ENCODE measurements at places on chromosomes 12 and 14.
A peak's percentile ranks its signal among the peaks of the same experiment; 100 is the strongest.

- no peak for DNase-seq
Observed at GRCh38 chr12:116707751-116708150, 30.1 kb downstream of the SPRING1 start.

- no peak for DNase-seq
Observed at GRCh38 chr12:130334399-130334798, 3.3 kb upstream of the PIWIL1 start.

GRCh38 chr12:23525450-23526072 is 423.9 kb downstream of the SOX5 start:
- DNase-seq: no peak

DNA sequence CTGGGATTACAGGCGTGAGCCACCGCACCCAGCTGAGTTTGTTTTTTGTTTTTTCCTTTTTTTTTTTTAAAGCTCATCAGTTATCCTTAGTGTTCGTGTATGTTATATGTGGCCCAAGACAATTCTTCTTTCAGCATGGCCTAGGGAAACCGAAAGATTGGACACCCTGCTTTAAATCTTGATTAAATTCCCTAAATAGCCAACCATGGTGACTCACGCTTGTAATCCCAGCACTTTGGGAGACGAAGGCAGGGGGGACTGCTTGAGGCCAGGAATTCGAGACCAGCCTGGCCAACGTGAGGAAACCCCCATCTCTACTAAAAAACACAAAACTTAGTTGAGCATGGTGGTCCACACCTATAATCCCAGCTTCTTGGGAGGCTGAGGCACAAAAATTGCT is 131.1 kb downstream of the MED13L start:
- DNase-seq: no peak

- no peak for DNase-seq
Observed at GRCh38 chr12:85923767-85924331, 49.8 kb downstream of the NTS start.

DNA sequence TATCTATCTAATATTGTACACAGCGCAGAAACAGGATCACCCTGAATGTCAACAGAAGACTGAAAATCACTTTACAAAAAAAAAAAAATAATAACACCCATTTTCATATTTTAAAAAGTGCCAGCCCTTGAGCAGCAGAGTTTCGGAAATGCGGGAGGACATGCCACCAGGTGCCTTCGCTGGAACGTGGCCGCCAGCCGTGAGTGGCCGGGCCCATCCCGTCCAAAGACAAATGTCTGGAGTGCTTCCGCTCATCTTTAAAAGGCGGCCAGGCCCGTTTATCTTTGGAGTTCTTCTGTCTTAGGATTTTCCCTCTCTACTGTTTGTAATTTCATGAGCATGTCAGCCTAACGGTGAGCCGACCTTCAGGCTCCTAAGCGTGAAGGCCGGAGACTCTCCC is 43.5 kb downstream of the LRTM2 start:
- no peak for DNase-seq

DNA sequence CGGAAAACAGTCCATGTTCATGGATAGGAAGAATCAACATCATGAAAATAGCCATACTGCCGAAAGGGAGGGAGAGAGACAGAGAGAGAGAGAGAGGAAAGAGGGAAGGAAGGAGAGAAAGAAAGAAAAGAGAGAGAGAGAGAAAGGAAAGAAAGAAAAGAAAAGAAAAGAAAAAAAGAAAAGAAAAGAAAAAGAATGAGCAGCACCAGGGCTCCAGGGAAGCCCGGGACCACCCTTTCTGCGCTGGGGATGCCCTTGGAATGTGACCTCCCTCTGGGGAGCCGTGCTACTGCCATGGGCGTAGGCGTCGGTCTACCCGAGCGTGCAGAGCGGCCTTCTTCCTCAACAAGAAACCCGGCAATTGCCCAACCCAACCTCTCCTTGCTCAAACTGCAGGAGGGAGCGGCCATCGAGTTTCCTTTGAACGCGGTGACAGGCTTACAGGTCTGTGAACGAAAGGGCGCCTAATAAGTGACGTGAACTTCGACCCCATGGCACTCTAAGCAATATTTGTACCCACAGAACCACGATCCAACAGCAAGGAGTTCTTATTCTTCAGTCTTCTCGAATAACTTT is 16.9 kb downstream of the OR6S1 start:
- peak; percentile 63 for DNase-seq

GRCh38 chr12:15356951-15357364 is 34.6 kb downstream of the PTPRO start:
- DNase-seq: no peak

DNA sequence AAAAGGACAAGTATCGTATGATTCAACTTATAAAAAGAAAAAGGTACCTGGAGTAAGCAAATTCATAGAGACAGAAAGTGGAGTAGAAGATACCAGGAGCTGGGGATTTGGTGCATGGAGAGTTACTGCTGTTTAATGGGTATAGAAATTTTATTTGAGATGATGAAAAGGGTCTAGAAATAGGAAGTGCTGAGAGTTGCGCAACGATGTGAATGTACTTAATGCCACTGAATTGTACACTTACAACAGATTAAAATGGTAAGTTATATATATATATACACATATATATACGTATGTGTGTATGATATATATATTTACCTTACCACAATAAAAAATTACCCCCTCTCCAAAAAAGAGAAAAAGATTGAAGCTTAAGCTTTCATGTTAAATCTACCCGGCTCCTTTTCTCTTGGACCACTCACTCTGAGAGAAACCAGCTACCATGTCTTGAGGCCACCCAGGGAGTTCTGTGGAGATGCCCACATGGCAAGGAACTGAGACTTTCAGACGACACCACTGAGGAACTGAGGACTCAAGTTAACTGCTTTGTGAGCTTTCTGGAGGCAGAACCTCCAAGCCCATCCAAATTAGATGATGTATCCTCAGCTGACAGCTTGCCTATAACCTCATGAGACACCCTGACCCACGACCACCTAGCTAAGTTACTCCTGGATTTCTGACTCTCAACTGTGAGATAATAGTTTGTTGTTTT is 130.0 kb upstream of the BTG1 start:
- DNase-seq: no peak

DNA sequence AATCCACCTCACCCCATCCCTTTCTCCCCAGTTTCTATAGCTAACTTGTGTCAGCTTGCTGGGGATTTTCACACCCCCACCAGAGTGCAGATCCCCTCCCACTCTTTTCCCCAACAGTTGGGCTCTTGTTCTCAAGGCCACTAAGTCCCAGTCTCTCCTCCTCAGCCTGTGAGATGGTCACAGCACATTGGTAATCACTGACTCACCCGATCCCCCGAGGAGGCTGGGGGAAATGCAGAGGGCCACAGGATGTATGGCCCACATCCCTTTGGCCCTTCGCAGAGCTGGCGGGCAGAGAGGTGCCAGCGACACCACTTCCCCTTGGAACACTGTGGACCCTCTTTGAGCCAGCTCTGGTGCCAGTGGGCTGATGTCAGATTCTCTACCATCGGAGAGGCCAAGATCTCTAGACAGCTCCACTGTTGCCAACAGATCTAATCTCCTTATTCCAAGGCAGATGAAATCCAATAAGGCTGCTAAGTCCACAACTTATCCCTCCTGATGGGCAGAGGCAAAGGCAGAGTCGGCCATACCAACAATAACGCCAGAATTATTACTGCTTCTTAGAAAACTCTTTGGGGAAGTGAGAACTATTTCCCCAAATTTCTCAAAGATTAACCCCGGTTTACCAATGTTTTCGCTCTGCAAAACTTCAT is 1.6 kb downstream of the FMNL3 start:
- peak; percentile 48 for DNase-seq

DNA sequence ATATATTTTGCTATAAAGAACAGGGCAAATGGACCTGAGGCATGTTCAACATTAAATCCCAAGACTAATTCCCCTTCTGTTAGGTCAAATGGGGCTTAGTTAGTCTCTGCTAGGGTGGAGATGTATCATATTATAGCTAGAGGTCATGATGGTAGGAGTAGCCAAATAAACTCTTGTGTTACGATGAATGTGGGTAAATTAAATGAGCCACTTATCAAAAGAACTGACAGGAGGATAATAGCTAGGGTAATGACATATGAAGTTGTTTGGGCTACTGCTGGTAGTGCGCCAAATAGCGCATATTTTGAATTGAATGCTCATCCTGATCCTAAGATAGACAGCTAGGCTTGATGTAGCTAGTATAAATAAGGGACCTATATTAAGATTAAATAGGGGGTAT is 445.0 kb downstream of the GXYLT1 start:
- DNase-seq: no peak

DNA sequence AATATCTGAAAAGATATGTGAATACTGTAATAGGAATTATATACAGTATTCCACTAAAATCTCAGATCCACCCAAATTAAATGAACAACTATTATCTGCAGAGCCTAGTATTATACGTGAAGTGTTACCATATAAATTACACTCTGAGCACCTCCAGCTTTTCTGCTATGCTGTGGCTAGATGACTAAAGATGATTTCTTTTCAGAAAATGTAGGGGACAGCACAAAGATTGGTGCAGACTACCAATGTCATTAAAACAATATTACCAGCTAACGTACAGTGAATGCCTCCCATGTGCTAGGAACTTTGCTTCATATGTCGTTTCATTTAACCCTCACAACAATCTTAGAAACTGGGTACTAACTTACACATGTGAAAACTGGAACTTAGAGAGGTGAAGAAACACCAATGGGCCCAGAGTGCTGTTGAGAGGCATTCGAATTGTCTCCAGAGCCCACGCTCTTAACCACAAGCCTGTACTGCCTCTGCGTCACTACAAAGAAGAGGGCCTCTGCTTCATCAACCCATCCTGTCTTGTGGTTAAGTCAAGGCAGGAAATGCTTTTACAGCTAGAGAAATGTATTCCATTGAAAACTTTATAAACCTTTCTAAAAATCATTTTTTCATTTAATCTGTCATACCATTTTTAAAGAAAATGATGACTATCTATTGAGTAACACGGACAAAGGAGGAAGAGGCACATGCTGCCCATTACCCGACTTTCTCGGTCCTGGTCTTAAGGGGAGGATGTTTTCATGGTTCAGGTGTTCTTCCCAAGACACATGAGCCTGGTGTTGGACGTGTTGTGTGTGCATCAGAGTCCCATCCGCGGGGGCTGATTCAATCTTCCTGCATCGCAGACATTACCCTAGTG is 1.3 kb downstream of the GPR65 start:
- DNase-seq: peak; percentile 76

GRCh38 chr14:55948399-55948798 is 169.8 kb upstream of the PELI2 start:
- no peak for DNase-seq

DNA sequence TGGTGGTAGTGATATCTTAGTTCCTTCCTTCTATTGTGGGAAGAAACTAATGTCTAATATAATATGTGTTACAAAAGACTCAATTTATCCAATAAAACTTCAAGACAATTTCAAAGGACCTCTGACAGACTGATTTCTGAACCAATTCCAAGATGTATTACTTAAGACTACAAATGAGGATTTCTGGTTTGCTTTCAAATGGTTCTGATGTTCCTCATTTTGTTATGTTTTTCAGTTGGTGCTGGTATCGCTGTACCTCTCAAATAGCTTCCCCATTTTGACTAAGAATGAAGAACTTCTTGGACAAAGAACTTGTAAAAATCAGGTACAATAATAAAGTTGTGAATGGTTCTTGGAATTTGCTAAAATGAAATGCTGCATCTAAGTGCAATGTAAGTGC is 19.4 kb upstream of the MBIP start:
- no peak for DNase-seq

GRCh38 chr12:54020591-54021405 is 7.4 kb upstream of the HOXC6 start:
- DNase-seq: no peak

- no peak for DNase-seq
Observed at GRCh38 chr14:64536488-64537245, 3.9 kb upstream of the HSPA2 start.

- DNase-seq: no peak
Observed at GRCh38 chr14:54462048-54462447, 20.9 kb upstream of the CNIH1 start.

DNA sequence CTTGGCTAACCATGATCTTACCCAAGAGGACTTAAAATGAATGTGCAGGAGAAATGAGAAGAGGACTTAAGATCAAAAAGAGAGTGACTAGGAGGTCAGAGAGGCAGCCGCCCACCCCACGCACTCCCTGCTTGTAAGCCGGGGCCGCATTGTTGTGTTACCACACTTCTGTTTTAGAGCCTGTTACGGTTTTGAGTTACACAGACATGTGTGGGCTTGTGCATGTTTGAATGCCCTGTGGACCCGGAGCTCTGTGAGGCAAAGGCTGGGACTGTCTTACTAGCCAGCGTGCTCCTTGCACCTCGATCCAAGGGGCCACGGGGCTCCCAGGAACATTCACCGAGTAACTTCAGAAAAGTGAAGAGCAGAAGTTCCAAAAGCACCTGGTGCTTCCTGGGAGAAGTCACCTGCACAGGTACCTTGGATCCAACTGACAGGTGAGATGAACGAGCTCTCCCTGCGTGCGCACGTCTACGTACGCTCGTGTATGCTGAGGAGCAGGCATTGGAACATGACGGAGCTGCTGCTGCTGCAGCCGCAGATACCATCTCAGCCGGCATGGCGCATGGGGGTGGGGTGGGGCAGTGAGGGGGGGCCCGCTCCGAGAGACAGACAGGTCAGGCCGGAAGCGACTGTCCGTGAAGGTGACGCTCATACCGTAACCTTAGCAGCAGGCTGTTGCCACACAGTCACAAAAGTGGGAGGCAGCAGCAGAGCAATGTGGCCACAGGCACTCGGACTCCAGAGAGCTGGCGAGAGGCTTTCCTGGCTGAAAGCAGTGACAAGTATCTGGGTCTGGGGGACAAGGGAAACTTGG is 23.7 kb downstream of the SFSWAP start:
- no peak for DNase-seq

GRCh38 chr12:55931780-55932550 is 1.0 kb downstream of the DGKA start:
- peak; percentile 52 for DNase-seq

GRCh38 chr12:93908846-93909567 is 231.8 kb downstream of the CRADD start:
- DNase-seq: no peak

DNA sequence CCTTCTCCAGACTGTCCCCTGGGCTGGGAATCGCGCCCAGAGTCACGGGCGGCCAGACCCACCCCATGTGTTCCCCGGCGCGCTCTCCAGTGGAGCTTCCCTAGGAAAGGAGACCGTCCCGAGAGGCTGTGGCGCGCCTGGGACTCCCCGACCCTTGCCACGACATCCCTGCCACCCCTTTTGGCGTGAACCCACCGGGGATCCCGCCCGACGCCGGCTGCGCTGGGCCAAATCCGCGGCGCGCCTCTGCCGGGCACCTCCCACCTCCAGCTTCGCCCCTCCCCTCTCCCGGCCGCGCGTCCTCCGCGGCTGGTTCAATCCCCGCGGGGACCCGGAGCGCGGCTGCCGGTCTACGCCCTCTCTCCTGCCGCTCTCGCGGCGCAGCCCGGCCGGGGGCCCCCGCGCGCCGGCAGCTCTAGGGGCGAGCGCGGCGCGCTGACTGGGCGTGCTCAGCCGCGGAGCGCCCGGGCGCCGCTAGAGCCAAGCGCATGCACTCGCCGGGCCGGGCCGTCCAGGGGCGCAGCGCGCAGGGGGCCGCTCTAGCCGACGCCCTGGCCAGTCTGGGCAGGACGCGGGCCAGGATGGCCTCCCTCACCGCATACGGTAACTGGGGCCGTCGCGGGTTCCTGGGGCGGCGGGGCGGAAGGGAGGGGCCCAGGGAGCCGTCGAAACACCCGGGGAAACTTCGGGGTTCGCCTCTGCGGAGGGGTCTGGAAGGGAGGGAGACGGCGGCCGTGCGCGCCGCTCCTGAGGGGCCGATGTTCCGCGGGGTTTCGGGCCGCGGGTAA is 77.4 kb upstream of the ANO4 start:
- DNase-seq: peak; percentile 10

GRCh38 chr12:122983789-122984515 is 3.5 kb downstream of the ARL6IP4 start:
- DNase-seq: no peak

GRCh38 chr12:82810568-82810967 is 123.9 kb downstream of the TMTC2 start:
- DNase-seq: no peak

All from stimulated activated CD4-positive, alpha-beta T cell treated with anti-CD3 and anti-CD28 coated beads, Interleukin-15, amount 100 ng/mL, for 24 hours (primary cell).